ENCODE measurements at places on chromosomes 2 and 18.

- no peak for DNase-seq
These were observed 58.7 kb upstream of the RALBP1 start for GRCh38 chr18:9416563-9417072.

DNA sequence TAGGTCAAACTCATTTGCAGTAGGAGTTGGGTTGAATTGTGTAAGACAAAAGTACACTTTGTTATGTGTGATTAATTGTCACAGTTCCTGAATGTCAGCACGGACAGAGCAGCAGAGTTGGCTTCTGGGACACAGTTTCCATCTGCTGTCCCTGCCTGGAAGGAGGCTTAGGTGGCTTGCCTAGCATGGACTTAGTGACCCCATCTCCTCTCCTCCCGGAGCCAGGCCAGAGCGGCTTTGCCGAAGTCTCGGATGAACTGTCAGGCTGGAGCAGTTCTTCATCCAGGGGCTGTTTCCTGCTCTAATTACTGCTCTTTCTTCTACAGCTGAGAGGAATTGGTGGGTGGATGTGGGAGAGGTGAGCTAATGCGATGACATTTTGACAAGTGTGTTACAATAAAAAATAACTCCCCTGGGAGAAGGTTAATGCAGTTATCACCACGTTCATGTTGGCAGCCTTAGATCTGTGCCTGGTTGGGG, 102.0 kb downstream of the SH3RF3 start:
- DNase-seq = no peak

DNA sequence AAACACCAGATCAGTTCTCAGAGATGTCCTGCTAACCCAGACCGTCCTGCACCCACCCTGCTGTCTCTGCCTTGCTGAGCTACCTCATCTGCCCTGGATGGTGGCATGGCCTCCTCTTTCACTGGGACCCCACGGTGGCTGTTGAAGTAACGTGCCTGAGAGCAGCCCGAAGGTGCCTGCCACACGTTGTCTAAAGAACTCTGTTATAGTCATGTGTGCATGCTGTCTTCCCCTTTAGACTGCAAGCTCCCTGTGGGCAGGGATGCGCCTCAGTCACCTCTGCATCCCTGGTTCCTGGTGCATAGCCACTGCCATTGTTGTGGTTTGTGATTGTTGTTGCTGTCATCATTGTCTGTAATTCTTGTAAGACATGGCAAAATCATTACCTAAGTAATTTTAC, 235.9 kb downstream of the EIPR1 start:
- no peak for DNase-seq

- no peak for DNase-seq
These were observed 505.8 kb downstream of the ZEB2 start for GRCh38 chr2:144014103-144014502.

DNA sequence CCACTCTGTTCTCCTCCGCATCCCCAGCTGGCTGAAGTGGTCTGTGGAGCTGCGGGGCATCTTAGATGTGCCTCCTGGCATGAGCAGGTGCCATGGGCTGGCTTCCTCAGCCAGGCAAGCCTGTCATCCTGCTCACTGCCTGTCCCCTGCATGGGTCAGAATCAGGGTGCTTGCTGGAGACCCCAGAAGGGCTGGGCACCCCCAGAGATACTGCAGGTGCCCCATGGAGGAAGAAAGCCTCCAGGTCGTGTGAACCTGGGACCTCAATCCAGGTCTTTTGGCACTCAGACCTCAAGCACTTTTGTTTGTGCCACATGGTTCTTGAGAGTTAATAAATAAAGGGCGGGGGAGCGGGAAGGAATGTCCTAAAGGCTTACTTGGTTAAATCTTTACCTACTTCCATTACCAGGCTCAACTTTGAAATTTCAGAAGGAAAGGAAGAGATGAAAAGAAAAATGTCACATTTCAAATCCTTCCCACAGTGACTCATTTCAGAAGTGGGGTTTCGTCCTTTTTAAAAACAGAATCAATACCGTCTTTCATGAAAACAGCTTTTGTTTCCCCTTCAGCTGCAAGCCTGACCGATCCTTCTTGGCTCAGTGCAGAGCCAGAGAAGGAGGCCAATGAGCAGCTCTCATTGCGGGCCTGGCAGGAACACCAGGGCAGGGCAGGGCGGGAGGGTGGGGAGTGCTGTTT, 69.9 kb downstream of the RHOB start:
- DNase-seq = no peak

DNA sequence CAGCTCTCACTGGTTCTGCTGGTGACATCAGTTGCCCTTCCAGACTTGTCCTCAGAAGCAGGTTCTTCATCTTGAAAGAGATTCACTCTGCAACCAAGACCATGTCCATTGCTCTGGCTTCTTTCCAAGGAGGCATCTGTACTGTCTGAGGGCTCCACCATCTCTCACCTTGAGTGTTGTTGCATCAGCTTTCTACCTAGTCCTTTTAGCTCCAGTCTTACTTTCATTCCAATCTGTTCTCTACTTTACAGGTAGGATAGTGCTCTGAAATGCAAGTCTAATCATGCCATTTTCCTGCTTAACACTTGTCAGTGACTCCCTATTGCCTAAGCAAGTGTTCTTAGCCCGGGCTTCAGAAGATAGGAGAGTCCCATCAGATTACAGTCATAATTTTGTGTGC, 117.7 kb downstream of the EN1 start:
- no peak for DNase-seq

- DNase-seq = no peak
These were observed 147.2 kb upstream of the FAM98A start for GRCh38 chr2:33746208-33746800.

DNA sequence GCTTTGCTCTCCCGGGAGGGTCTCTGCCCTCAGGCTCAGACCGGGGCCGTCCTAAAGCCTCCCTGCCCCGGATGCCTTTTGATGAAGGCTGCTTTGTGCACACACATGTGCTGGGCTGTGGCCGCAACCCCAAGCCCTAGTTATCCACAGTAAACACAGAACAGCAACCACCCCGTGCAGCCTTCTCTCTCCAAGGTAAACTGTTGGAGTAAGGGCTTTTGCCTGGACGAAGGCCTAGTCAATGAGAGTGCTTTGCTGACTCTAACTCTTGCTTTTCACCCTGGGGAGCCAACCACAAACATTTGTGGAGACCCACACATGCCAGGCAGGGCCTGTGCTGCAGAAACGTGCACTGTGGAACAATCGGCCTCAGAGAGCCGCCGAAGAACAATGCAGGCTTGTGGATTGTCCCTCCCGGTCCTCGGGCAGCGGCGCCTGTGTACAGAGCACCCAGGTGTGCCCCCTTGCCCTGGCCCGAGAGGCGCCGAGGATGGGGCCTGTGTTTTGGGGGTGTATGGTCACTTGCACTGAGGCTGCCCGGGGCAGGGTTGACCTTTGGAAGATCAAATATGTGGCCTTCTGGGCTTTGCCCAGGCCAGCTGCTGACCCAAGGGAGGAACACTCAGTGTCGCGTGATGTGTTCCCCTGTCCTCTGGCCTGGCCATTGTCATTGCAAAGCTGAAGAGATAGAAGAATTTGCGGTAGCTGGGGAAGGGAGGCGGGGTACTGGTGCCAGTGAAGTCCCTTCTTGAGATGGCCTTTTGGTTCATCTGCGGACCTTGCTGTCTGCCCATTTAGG, 37.0 kb downstream of the CTIF start:
- DNase-seq = no peak

DNA sequence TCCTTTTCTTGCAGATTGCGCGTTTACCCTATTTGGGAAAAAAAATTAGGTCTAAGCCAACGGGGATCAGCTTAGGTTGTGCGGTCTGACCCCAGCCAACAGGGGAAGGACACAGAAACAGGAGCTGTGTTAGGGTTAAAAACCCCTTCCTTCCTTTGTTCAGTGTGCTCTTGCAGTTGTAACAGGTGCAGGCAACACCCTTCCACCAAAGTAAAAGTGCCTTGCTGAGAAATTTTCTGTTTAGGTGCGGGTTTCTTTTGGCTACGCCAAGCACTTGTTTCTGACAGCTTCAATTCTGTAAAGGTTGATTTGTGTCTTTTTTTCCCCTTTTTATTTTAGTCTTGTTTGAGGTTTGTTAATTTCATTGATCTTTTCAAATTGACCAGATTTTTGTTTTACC, 92.5 kb downstream of the PTPN4 start:
- DNase-seq = no peak

- no peak for DNase-seq
These were observed 471.4 kb downstream of the DCDC2C start for GRCh38 chr2:4174796-4175195.

DNA sequence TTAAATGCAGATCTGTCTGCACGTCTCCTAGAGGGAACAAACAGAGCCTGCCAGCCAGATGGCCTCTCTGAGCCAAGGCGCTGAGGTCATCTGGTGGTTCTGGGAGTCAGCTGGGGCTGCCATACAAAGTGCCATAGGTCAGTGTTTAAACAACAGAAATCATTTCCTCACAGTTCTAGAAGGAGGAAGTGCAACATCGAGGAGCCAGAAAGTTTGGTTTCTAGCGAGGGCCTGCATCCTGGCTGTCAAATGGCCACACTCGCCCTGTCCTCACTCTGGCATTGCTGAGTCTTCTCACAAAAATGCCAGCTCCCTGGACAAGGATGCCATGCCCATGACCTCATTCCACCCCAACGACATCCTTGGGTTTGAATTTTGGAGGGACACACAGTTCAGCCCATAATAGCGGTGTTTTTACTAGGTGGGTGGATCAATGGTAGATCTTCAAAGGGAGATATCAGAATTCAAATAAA, 59.6 kb downstream of the MYT1L start:
- no peak for DNase-seq

GRCh38 chr2:55311444-55311870, 42.4 kb upstream of the MTIF2 start:
- DNase-seq = no peak

GRCh38 chr2:150788426-150789140, 301.1 kb upstream of the RND3 start:
- DNase-seq = no peak

GRCh38 chr18:13235981-13236380, 17.4 kb downstream of the LDLRAD4 start:
- DNase-seq = no peak

DNA sequence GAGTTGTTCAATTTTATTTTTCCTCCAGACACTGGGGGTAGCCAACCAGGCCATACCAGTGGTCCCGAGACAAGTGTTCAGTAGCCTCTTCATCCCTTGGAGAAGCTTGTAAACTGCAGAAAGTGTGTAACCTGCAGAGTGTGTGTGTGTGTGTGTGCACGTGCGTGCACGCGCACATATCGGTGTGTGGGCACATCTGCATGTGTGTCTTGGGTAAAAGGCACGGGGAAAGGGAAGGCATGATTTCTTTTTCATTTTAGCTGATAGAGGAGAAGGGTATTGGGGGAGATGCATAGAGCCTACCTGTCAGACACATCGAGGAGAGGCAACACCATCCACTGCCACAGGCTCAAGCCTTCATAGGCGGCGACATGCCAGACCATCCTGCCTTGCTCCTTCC, 181.4 kb downstream of the CLIP4 start:
- DNase-seq = no peak

DNA sequence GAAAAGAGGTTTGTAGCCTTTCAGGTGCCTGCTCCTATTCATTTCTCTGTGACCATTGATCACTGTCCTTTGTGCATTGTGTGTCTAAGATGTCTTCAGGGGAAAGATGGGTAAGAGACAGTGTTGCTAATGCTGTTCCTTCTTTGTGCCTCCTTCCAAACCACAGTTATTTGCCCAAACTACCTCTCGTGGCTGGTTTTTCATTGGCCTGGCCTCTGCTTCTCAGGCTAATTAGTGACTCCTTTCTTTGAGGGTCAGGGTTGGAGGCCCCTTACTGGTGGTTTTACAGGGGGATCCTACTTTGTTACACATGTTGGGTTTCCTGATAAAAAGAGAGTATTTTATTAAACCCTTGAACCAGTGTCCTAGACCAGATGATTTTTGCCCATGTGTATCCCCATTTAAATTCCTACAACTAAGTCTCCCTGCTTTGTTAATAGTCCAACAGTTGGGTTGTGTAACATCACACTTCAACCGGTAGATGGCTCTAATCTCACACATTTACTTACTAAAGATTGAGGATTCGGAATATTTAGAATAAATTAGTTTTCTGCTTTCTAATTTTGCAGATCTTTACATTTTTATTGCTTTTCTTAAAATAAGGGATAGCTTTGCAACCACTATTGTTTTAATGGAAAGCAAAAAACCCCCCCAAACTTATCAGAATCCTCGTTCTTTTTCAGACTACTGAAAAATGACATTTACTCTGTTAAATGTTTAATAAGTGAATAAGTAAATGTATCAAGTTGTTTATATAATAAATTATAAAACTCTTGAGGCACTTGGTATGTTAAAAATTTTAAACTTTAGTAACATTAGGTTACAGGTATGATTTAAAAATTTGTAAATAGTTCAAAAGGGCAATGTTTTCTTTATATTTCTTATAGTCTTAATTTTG, 2.4 kb downstream of the MARS2 start:
- DNase-seq = no peak

GRCh38 chr2:1736997-1737480, 7.3 kb downstream of the PXDN start:
- DNase-seq = no peak

DNA sequence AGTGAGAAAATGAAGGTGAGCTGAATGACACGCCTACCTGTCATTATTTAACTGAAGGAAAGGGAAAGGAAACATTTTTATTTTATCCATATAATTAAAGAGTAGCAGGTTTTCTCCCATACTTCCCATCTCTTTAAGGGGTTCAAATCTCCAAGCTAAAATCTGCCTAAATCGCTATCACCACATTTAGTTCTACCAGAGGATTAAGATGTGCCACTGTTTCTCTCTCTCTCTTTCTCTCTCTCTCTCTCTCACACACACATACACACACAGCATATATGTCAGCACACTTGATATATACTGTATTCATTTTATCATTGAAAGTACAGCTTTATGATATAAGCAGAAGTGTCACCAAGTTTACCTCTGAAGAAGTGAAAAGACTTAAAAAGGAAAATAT, 3.1 kb downstream of the WIPF1 start:
- no peak for DNase-seq

GRCh38 chr2:188752311-188752710, 221.9 kb upstream of the COL3A1 start:
- no peak for DNase-seq

DNA sequence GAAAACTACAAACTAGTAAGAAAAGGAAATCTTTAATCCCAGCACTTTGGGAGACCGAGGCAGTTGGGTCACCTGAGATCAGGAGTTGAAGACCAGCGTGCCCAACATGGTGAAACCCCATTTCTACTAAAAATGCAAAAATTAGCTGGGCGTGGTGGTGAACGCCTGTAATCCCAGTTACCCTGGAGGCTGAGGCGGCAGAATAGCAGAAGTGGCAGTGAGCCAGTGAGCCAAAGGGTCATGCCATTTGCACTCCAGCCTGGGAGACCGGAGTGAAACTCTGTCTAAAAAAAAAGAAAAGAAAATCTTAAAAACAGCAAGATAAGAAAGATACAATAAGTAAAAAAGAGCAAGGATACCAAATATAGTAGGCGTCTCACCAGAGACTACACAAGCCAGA, 502.9 kb upstream of the ID2 start:
- DNase-seq = no peak

- DNase-seq = no peak
These were observed 95.6 kb upstream of the ASAP2 start for GRCh38 chr2:9110893-9111569.

- DNase-seq = no peak
These were observed 38.5 kb downstream of the THAP4 start for GRCh38 chr2:241598487-241598886.

All from T-helper 1 cell (primary cell).